ENCODE measurements at places on chromosomes 6 and 20. TPM values are rescaled to one million over a fixed set of nuclear protein-coding genes. Genes with fewer than 3 reads are reported as not detected.

NEURL2 gene
- total RNA-seq, result 5.3 TPM

DNA sequence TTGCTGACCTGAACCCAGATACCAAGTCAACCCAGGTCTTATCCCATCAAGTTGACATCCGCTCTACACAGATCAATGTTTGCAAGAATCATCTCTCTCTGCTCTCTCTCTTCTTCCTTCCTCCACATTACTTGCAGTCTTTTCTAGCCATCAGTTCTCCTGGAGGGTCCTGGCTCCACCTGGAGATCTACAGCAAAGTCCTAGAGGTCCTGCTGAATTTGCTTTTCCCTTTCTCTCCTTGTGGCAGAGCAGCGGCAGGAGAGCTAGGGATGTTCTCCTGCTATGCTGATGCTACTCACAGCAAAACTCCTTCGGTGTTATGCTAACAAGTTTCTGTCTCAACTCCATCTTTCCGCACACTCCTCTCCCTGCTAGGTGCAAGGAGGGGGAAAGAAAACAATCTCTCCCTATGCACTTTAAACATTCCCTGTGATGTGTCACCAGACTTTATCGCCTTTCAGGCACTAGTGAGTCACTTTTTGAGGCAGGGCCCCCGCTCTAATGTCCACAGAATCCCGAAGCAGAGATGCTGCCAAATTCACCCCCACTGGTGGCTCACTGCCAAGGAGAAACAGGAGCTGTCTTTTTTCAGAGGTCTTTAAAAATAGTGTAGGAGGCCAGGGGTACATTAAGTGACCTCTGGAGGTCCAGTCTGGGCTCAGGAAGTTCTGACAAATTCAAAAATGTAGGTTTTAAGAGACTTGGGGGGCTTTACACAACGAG lies 62.6 kb downstream of the FAM50B start:
- no peak for DNase-seq

DNA sequence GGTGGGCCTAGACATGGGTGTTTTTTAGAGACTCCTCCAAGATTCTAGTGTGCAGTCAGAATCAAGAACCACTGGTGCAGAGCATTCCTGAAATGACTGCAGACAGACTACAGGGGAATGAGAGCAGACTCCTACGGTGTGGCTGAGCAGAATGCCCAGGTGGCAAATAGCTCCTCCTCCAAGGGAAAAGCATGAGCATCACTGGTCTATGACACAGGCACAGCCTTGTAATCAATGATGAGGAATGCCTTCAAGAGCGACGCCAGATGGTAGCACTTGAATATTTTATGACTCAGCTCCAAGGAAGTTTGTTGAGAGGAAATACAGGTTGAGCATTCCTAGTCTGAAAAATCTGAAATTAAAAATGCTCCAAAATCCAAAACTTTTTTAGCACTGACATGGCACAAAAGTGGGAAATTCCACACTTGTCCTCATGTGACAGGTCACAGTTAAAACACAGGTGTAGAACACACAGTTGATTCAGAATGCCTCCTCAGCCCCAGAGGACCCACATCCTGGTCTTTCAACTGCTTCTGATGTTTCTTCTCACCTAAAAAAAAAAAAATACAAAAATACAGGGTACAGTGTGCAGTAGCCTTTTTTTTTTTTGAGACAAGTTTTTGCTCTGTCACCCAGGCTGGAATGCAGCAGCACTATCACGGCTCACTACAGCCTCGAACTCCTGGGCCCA lies 10.6 kb upstream of the FAM8A1 start:
- DNase-seq, result no peak

GRCh38 chr6:5657684-5658430 lies 348.9 kb downstream of the NRN1 start:
- DNase-seq, result no peak

DNA sequence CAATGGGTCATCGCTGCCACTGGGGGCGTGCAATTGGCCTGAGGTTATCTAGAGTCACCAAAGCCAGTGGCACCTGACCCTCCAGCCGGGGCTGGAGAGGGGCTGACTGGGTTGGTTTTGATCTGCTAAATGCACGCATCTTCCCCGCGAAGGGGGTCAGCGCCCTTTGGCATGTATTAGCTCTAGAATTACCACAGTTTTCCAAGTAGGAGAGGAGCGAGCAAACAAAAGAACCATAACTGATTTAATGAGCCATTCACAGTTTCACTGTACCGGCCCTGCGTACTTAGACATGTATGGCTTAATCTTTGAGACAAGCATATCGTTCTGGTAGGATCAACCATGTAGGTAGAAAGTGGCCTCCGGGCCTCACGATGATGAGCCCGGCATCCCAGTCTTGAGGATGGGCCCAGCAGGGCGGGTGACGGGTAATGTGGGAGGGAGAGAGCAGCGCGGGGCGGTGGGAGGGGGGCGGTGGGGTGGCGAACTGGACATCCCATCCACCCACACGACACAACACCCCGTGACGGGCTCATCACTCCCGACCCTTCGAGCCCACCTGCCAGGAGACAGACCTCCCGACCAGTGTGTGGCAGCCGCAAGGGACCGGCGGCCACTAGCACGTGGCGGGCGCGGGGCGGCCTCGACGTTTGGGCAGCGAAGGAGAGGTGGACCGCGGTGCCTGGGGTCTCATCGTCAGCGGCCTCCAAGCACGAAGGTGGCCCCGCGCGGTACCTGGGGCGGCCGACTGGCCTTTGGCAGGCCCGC lies 1957.5 kb upstream of the DEFB115 start:
- DNase-seq, result no peak

DNA sequence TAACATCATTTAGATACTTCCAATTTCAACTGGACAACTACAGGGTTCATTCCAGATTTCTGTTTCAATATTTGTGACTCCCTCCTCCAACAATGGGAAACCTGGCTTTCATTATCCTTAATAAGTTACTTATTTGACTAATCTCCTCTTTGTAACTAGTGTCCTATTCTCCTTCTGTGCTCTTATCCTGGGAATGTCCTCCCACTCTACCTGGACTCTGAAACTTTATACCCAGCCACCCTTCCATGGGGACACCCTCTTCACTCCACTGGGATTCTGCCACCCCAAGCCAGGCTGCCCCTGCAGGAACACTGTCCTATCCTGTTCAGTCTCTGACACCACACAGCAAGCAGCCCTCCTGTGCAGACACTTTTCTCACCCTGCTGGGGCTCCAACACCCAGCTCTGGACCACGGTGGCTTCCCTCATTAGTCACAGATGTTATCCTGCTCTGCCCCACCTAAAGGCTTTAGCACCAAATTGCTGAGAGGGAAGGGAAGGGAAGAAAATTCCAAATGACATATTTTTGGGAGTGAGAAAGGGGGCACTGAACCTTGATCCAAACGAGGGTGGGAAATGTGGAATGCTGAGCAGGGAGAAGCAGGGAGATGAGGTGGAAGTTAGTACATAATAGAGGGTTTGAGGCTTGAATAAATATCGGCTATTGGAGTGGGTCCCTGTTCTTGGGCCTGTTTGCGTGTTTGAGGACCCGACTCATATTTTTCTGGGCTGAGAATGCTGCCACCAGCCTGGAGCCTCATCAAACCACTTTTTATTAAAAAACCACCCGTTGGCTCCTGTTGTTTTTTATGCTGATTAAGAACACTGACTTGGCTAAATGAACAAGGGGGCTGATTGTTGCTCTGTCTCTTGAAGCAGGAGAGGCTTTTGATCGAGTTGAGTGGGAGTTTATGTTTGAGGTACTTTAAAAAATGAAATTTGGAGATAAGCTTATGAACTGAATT lies 54.0 kb upstream of the AKIRIN2 start:
- DNase-seq, result no peak

GRCh38 chr20:19886661-19887288 lies 128.7 kb downstream of the RIN2 start:
- DNase-seq, result no peak

DNA sequence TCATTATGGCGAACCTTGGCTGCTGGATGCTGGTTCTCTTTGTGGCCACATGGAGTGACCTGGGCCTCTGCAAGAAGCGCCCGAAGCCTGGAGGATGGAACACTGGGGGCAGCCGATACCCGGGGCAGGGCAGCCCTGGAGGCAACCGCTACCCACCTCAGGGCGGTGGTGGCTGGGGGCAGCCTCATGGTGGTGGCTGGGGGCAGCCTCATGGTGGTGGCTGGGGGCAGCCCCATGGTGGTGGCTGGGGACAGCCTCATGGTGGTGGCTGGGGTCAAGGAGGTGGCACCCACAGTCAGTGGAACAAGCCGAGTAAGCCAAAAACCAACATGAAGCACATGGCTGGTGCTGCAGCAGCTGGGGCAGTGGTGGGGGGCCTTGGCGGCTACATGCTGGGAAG lies 22.5 kb upstream of the PRND start:
- DNase-seq, result no peak

- DNase-seq, result no peak
These were observed 143.6 kb downstream of the MRPL14 start for GRCh38 chr6:43983632-43984031.

GRCh38 chr20:19609642-19610223 lies 148.3 kb upstream of the RIN2 start:
- no peak for DNase-seq

DNA sequence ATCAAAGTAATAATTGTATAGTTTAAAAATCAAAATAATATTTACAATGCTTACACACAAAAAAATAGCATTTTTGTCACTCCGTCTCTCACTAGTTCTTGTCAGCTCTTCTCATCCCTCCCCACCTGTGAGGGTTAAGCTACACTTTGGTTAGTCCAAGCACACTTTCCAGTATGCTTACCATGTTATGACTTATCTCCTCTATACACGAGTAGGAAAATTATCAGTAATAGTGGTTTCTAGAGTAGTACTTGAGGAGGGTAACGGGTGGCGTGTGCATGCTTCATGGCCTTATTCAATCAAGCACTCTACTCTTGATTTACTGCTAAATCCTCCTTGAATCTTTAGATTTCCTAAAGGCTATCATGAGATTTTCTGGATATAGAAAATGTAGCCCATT lies 443.7 kb downstream of the UTRN start:
- DNase-seq, result no peak
